Transverse colon (tissue), 4 donors: ENCODE measurements at places on chromosomes 5 and 9.

- no peak for DNase-seq
Measured at GRCh38 chr9:124964056-124964455, 23.2 kb upstream of the GOLGA1 start.

- DNase-seq = peak; percentile 22
Measured at GRCh38 chr5:147098233-147098790, 136.5 kb upstream of the STK32A start.

DNA sequence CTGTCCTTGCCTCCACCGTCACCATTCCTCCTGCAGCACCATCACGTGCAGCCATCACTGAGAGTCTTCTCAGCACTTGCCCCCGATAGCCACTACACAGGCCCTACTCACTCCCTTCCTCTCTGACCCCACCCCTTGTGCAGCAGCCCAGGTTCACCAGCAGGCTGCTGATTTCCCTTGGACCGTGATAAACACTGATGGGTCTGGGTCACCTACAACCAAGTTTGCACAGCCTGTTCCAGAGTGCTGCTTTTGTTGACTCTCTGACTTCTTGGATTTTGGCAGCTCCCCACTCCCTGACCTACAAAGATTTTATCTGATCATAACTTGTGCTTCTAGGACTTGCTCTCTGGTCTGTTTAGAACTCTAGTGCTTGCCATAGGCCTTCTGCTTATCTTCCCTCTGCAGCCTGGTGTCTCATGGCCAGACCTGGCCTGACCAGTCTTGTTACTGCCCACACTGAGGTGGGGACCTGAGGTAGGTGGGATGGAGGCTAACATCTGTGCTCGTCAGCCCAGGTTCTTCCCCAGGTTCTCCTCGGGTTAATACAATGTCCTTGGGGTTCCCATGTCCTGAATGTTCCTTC lies 109.3 kb downstream of the TARS1 start:
- DNase-seq = no peak

DNA sequence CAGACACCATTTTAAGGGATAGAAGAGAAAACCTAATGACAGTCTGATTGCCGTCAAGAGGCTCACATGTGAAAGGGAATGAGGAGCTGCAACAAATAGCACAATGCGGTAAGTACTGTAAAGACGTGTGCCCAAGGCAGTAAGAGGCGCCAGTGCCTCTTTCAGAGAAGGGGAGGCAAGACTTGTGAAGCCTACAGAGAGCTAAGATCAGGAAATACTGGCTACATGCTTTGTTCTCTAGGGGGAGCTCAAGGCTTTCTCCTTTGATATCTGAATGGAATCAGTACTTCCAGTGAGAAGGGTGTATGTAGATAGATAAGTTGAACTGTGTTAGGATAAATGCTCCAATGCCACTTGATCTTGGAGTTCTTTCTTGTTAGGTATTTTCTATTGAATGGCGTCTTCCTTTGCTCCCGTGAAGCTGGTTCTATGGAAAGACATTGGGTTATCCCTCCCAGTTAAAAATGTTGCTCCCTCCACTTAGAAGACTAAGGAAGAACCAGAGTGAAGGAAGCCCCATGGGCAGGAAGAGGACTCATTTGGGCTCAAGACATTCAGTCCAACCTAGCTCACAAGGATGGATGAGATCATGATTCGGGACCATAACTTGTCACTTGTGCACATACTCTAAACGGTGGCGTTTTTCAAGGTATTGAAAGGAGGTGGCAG lies 23.5 kb upstream of the ALDOB start:
- no peak for DNase-seq

DNA sequence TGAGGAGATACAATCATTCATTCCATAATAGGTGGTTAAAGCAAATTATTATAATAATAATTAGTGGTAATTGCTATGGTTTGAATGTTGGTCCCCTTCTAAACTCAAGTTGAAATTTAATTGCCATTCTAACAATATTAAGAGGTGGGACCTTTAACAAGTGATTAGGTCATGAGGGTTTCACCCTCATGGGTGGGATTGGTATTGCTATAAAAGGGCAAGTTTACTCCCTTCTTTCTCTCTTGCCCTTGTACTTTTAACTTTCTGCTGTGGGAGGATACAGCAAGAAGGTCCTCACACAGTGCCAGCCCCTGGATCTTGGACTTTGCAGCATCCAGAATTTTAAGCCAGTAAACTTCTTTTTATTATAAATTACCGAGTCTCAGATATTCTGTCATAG lies 101.9 kb upstream of the PARP8 start:
- no peak for DNase-seq

DNA sequence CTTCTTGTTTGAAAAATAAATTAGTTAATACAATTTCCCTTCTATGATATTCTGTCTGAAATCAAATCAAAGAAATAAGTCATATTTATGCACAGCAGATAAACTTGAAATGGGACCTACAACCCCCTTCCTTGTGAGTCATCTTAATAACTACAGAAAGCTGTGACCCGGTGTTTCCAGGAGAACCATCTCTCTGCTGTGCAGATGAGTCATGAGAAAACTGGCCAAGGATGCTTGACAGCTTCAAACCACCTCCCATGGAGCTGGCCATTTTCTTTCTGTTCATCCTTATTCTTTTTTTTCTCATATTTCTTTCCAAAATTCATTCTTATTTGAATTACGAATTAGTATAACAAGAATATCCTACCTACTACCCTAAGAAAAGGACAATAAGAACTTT lies 43.4 kb upstream of the NR4A3 start:
- DNase-seq = no peak

GRCh38 chr9:116360016-116360415 lies 206.4 kb downstream of the PAPPA start:
- no peak for DNase-seq

GRCh38 chr5:7169240-7169878 lies 226.6 kb upstream of the ADCY2 start:
- no peak for DNase-seq

- DNase-seq = no peak
Measured at GRCh38 chr9:13143281-13143680, 136.2 kb downstream of the MPDZ start.

DNA sequence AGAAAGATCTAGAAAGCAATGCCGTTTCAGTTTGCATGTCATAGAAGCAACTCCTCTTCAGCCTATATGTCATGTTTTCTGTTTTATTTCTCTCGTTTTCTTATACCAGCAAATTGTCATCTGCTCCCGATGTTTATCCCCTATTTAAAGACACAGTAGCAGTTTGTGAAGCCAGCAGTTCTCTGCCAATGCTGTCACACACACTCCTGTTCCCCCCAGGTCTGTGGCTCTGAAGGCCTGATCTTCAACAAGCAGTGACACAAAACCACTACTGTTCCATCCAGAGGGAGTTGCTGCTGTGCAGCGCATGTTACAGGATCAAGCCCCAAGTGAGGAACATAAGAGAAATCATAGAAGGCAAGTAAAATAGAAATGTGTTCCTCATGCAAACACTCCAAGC lies 364.1 kb upstream of the SLC30A5 start:
- no peak for DNase-seq

GRCh38 chr9:12817702-12818101 lies 42.9 kb downstream of the LURAP1L start:
- peak; percentile 82 for DNase-seq

GRCh38 chr5:134935711-134936602 lies 31.0 kb downstream of the PCBD2 start:
- no peak for DNase-seq

DNA sequence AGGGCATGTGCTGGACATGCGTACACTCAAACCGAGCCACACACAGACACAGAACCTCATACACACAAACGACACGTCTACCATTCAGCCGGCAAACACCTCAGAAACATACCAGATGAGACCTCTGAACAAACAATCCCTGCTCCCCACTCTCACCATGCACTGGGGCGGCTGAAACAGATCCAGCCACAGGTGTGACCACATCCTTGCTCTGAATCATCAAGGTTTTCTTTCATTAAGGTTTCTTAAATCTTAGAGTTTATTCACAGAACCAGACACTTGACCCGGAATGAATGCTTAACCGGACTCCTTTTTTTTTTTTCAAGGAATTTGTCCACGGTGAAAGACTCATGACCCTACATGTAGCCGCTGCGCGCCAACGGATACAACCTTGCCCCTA lies 26.2 kb downstream of the TERT start:
- DNase-seq = no peak

- DNase-seq = no peak
Measured at GRCh38 chr5:68269820-68270219, 54.3 kb downstream of the PIK3R1 start.

- DNase-seq = no peak
Measured at GRCh38 chr5:148418511-148418910, 34.8 kb downstream of the FBXO38 start.

- DNase-seq = no peak
Measured at GRCh38 chr9:14512942-14513341, 180.3 kb downstream of the ZDHHC21 start.

DNA sequence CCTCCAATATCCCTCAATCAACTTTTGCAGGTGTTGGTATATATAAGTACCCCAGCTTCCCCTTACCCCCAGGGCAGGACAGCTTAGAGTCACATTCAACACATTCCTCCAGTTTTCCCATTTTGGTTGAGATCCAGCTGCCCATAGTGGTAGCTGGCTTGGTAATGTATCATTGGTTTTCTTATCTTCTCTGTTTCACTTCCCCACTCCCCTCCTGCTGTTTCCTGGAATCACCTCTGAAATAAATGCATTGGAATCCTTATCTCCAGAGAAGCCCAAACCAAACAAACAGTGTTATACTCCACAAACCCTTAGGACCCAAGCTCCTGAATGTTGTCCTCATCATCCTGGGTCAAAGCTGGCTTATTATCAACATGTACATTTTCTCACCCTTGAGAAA lies 184.8 kb downstream of the TMEM38B start:
- no peak for DNase-seq

DNA sequence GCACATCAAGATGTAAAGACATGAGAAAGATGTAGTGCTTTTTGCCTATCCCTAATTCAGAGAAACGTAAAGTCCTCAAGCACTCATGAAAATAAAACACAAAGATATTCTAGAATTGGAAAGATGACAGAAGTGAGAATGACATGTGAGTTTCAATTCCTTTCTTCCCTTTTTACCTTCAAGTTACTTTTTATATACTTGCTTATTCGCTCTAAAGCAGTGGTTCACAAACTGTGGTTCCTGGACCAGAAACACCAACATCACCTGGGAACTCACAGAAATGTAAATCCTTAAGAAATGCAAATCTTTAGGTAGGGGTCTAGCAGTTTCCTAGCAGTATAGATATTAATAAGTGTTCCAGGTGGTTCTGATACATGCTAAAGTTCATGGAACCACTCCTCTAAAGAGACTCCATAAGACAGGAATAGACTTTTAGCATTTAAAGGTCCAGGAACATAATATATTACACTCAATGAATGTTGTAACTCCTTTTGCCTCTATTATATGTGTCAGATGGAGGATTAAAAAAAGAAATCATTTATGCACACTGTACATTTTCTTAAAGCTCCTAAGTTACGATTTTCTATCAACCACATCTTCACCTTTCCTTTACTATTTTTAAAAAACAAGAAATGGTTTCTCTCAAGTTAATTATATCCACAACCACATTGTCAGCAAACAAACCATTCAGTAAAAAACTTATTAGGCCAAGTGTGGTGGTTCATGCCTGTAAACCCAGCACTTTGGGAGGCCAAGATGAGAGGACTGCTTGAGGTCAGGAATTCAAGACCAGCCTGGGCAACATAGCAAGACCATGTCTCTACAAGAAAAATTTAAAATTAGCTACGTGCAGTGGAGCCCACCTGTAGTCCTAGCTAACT lies 39.9 kb downstream of the ERP44 start:
- DNase-seq = no peak

GRCh38 chr5:179124273-179124852 lies 64.2 kb downstream of the ZNF354C start:
- DNase-seq = no peak

DNA sequence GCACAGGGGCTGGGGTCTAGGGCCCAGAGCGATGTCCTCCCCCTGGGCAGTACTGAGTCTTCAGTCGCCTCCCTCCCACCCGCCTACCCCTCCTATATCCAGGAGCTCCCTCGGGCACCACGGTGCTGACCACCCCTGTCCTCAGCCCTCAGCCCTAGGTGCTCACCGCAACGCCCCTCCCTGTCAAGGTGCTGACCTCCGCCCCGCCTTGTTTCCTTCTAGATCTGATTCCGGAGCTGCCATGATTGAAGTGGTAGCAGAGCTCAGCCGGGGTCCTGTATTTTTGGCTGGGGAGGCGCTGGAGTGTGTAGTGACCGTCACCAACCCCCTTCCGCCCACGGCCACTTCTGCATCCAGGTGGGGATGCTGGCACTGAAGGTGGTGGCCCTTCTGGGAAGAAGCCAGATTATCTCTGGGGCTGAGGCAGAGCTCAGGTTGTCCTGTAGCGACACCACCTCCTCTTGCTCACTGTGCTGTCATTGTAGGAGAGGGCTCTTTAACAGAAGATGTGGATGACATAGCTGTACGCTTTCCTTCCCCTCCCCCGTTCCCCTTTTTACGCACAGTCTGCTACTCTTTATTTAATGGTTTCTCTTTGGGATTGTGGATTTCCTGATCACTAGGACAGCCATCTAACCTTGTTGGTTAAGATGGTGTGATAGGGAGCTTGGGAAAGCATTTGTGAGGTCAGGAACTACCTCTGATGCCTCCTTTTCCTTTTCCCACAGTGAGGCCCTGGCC lies 598 bp downstream of the RGP1 start:
- peak; percentile 75 for DNase-seq

- DNase-seq = no peak
Measured at GRCh38 chr5:110414360-110414759, 312.1 kb downstream of the TMEM232 start.

- DNase-seq = no peak
Measured at GRCh38 chr5:166399781-166400180, 1891.7 kb upstream of the WWC1 start.

- no peak for DNase-seq
Measured at GRCh38 chr5:120765189-120765588, 301.1 kb downstream of the PRR16 start.
